ENCODE measurements at places on chromosomes 3 and 15. TPM values are rescaled to one million over a fixed set of nuclear protein-coding genes. Genes with fewer than 3 reads are reported as not detected.

DNA sequence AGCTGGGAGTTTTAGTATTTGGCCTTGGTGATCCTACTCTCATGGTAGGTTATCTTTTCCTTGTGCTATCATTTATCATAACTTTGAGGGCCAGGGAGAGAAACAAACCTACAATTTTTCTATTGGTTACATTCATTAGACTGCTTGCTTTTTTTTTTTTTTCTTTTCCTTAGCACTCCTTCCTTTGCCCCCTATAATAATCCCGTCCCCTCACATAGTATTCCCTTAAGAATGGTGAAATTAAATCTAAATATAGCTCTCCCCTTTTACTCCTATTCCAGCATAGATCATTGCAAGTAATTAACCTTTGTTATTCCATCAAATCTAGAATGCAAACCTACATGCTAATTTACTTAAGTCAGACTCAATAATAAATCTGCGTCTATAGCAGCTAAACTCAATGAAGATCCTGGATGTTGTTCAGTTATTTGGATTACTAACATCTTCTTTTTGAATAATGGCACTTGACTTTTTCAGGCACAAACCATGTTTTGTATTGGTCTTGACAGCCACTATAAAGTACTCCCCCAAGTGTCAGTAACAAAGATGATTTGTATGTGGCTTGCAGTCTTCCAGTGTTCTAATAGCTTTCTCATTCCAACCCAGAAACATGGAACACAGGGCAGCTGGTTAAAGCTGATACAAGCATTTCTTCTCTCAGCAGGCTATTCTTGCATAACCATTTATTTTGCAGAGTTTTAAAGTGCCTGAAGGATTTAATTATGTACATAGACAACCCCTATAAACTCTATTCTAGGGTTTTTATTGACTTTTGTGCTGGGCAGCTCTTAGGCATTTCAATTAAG, 420.6 kb downstream of the MECOM start:
- no peaks in the 10 kb centered on the region for H3K4me1 ChIP-seq
- no peak for DNase-seq
- no peaks in the 10 kb centered on the region for H3K36me3 ChIP-seq

DNA sequence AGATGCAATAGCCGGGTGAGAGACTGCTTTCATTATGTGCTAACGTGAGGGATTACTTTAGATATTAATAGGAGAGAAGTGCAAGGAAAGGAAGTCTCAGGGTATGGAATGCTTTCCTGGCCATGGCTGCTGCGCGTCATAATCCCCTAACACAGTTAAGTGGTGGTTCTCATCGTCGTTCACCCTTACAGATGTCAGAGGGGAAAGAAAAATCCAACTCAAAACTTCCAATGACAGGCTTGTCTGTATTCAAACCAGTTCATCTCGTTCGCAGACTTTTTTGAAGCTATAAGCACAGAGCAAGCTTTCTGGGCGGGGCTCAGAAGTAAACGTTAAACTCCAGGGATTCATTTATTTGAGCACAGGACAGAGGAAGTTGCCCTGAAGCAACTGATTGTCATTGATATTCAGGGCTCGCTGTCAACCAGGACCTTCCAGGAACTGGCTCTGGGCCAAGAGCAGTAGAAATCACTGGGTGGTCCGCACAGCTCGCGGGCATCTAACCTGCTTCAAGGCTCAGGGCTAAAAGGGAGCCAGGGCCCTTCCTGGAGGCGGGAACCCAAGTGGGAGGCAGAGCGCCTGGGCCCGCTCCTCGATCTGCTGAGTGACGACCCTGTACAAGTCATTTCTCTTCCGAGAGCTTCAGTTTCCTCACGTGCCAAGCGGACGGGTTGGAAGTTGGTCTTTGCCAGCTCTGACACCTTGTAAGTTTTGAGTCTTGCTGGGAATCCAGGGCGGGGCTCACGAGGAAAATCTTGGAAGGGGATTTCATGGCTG, 1.1 kb upstream of the LPP start:
- H3K36me3 ChIP-seq: no peaks in the 10 kb centered on the region
- no peaks in the 10 kb centered on the region for H3K4me1 ChIP-seq
- peak overlapping the region; percentile 72 for H3K4me3 ChIP-seq
- peak; percentile 68 for DNase-seq
- H3K27me3 ChIP-seq: no peaks in the 10 kb centered on the region
- H3K27ac ChIP-seq: peak overlapping the region; percentile 98

Gene EPHB3
- total RNA-seq: 0.32 TPM

Gene IL17RB
- total RNA-seq: 61.6 TPM
